ENCODE measurements at places on chromosomes 13 and 19.

DNA sequence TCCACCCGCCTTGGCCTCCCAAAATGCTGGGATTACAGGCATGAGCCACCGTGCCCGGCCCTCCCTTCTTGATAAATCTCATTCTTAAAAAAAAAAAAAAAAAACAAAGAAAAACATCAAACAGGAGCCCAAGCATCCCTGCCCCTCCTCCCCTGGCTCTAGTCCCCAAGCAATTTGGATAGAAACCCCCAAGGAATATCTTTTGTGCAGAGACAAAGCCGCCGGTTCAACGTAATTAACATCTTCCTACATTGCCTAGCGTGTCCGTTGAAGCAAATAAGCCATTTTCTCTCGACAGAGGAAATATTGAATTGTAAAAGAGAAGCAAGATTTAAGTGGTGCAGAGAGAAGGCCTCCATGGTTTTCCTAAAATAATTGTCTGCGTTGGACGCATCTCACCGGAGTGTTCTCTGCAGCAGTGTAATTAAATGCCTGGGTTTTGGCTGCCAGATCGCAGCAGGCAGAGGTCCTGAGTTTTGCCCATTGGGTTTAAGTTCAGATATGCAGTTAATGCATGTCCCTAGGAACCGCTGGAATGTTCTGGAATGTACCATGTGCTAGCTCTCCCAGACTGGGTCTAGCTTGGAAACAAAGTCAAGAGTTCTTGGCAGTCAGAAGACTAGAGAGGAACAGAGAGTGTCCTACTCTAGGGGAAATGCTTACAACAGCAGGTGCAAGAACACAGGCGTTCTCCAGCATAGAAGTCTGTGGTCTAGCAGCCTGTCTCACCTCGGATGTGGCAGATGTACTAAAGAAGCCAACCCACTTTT, 30.8 kb downstream of the PIN1 start:
- no peak for DNase-seq

DNA sequence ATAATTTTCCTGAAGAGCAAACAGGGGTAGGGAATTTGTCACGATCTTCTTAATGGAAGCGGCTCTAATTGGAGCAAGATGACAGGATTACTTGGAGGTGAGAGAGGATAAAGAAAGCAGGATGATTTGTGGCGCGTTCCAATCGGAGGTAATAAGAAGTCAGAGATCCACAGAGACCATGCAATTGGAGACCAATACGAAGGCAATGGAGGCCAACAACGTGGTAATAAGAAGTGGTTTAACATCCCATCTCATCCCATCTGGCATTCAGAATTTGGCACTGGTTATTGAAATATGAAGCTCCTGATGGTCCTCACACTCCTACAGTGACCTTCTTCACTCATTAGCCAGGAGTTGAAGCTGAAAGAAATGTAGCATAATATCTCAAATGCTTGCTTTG, 130.6 kb downstream of the DLEU7 start:
- no peak for DNase-seq

DNA sequence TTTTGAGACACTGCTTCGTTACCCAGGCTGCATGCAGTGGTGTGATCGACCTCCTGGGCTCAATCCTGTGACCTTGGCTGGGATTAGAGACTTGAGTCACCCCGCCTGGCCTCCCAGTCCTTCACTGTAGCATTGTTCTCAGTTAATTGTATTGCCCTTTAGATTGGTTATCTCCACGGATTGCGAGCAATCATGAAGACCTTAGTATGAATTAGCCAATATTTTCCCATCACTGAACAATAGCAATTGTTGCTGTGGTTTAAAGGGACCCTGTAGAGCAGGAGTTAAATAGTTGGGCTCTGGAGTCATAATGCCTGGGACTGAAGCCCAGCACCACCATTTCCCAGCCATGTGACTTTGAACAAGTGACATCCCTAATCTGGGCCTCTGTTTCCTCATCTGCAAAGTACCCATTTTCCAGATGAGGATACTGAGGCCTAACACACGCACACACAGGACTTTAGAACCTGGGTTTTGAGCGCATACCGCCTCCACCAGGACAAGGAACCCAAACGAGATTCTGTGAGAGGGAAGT, 8.4 kb downstream of the PPP1R14A start:
- DNase-seq, result no peak

DNA sequence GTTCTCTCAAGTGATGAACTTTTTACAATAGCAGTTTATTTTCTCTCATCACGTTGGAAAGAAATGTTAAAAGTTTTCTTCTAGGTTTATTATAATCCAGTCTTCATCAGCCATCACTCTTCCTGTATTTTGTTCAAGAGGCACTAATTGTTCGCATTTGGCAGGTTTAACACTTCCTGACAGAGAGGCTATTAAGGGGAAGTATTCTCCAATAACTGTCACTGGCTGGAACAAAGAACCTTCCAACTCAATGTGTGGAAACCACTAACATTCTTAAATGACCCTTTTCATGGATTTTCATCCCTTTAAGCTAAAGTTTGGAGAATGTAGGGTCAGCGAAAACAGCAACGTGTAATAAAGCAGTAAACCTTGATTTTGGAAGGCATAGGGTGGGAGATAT, 145.1 kb downstream of the PCCA start:
- peak; percentile 77 for DNase-seq

- no peak for DNase-seq
Observed at GRCh38 chr19:14089662-14090508, 666 bp downstream of the SAMD1 start.

DNA sequence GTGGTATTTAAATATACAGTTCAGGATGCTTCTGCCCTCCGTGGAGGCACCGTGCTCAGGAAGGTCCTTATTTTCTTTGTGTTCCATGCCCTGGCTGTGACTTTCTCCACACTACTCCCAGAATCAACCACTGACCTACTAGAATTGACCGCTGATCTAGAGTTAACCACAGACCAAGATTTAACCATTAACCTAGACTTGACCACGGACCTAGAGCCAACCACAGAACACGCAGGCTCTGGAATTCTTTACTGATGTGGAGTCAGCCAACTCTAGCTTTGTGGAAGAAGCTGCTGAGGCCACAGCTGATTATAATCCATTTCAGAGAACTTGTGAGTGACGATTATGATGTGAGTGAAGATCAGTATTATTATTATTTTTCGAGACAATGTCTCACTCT, 18.0 kb downstream of the GTF2F2 start:
- DNase-seq, result no peak

GRCh38 chr13:24984134-24984533, 111.8 kb upstream of the PABPC3 start:
- no peak for DNase-seq

DNA sequence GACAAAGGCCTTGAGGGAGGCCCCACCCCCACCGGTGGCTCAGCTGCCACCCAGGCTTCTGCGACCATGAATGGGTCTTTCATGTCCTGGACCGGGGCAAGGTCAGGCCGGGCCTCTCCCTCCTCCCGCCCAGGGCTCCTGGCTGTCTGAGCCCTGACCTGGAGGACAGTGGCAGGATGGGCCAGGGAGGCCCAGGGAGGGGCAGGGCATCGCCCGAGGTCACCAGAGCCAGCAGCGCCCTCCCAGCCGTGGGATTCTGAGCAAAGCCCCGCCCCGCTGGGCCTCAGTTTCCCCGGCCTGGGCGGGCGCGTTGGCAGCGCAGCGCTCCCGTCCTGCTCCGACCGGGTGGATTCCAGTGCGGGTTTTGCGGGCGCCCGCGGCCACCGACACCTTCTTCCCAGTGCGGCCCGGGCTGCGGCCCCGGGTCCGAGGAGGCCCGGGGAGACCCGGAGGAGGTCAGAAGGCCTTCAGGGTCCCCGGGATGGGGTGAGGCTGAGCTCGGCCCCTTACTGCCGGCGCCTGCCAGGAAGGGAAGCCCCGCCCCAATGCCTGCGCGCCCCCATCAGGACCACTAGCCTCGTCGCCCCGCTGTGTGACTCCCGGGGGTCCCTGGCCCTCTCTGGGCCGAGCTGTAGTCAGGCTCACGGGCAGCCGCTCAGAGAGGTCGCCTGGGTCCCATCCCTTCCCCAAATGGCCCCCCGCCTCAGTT, 24.6 kb upstream of the SEMA6B start:
- no peak for DNase-seq

- no peak for DNase-seq
Observed at GRCh38 chr19:45440873-45441654, 17.3 kb upstream of the ERCC1 start.

DNA sequence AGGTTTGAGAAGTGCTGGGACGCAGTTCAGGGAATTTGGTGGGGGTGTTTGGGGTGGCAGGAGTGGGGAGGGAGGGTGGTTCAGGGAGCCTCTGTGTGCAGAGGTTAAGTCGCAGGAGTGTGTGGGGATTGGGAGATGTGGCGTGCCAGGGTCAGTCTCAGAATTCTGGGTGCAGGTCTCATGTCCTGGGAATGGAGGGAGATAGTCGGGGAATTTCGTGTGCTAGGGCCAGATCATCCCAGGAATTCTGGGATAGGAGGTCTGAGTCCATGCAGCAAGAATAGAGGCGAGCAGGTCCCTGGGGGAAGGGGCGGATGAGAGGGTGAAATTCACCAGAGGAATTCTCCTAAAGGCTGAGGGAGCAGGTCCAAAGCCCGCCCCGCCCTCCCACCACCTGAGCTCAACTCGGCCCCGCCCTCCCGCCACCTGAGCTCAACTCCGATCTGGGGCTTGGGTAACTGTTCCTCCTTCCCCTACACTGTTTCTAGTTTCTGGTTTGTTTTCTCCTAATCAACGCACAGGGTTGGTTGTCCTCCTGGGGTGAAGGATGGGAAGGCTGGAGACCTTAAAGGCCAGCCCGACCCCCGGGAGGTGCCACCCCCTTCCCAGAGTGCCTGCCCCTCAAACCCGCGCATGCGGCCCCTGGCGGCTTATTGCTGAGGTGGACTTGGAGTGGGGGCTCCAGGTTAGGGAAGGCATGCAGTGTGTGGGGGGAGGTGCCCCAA, 15.2 kb downstream of the KCNC3 start:
- DNase-seq, result no peak

DNA sequence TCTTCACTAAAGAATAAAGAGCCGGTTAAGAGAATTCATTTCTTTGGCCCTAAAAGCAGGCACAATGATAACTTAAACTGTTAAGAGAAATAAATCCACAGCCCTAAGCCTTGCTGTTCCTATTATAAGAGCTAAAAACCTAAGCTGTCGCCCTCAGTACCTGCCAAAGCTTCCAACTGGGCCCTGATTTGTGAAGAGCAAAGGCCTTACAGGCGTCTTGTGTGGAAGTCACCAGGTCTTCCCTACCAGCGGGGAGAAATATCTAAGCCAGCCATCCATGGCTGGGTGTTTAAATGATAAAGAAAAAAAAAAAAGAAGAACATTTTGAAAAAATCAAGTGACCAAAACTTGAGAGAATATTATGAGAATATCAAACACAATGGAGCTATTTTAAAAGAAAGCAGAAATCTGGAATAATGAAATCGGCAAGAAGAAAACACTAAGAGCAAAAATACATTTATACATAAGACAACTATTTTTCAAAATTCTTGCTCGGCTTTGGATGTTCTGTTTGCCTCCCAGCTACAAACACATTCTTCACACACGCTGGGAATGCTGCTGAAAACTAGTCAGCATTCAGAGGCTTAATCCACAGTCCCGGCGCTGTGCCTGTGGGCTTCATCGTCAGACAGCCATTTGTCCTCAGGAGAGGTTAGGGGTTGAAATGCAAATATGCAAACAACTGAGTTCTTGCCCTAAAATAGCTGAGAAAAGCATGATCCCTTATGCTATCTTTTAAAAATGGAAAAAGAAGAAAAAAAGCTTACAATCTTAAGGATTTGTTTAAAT, 89.8 kb upstream of the LSM14A start:
- DNase-seq, result no peak

GRCh38 chr19:10962863-10963262, 2.0 kb downstream of the SMARCA4 start:
- no peak for DNase-seq

- DNase-seq, result no peak
Observed at GRCh38 chr13:93378184-93378583, 151.6 kb downstream of the GPC6 start.

GRCh38 chr19:28406966-28407365, 806.0 kb downstream of the UQCRFS1 start:
- no peak for DNase-seq

DNA sequence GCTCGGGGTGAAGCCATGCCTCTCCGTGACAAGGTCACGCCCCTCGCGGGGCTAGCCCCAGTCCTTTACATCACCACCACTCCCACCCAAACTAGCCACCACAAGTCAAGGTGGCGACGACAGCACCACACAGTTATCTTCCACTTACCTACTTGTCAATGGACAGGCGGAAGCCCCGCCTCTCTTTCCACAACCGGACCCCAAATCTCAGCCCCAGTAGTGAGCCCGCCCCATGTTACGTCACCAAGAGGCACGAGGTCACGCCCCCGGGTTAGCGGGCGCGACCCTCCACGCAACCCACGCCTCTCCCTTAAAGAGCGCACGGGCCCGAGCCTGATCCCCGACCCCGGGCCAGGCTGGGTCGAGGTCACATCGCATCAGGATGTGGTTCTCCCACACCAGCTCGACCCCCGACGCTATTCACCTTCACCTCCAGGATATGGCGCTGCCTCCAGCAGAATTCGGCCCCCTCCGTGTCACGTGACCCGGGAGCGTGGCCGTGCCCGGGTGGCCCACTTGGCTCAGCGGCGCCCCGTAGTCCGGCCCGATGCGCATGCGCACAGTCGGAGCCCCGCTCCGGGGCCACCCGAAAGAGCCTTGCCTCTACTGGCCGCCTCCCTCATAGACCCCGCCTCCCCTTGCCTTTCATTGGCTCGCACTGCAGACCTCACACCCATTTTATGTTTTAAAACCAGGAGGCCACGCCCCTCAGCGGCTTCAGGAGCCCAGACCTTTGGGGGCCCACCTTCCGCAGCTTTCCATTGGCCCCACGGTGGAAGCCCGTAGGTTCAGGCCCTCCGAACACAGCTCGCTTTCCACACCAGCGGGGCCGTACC, 18.2 kb downstream of the SYDE1 start:
- DNase-seq, result peak; percentile 96

DNA sequence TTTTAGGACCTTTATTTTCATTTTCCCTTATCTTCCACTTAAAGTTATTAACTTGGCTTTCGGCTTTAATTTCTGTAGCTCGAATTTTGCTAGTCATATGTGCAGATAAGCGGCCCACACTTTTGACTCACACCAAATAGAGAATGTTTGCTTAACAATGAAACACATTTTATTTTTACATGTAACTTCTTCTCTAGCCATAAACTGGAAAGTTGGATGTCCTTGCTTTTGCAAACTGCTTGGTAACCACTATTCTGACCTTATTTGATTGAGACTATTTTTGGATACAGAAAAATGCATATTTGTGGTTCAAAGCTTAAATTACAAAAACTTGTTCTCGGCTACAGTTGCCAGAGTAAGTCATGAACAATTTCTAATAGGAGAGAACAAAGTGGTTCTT, 600.0 kb downstream of the KCTD12 start:
- DNase-seq, result no peak

GRCh38 chr13:65932587-65933239, 1297.4 kb downstream of the PCDH9 start:
- no peak for DNase-seq

DNA sequence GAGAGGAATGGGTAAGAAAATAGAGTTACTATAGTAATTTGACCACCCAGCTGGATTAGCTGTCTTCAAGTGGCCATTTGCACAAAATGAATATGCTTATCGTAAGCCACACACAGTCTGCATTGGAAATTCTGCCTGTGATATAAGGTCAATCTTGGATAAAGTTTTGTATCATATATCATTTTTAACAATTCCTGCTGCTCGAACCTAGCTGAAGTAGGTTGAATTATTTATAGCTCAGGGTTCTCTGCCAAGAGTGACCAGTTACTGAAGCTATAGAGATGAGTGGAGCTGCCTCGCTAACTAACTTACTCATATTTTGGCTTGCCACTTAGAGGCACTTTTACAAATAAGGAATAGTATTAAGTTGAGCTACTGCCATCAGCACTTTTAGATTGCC, 220.9 kb downstream of the RGCC start:
- DNase-seq, result no peak

All from NCI-H1417 treated with DMSO at 0.1 percent for 48 hours (cell line).